Stimulated activated CD4-positive, alpha-beta T cell treated with anti-CD3 and anti-CD28 coated beads, Interleukin-1b, Interleukin-23, amount 100 ng/mL, for 24 hours (primary cell): ENCODE measurements at places on chromosomes 12 and 14.

DNA sequence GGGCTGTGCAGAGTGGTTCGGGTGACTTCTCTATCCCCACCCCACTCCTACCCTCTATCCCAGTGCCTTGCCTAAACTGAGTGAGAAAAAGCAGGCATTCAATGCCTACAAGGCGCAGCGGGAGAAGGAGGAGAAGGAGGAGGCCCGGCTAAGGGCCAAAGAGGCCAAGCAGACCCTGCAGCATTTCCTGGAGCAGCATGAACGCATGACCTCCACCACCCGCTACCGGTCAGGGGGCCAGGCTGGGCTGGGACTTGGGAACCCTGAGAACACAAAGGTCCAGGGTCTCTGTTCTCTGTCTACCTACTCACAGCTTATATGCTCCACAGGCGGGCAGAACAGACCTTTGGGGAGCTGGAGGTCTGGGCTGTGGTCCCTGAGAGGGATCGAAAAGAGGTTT lies 11.7 kb downstream of the PRPF40B start:
- no peak for DNase-seq

GRCh38 chr14:77102154-77102553 lies 4.1 kb downstream of the CIPC start:
- no peak for DNase-seq

DNA sequence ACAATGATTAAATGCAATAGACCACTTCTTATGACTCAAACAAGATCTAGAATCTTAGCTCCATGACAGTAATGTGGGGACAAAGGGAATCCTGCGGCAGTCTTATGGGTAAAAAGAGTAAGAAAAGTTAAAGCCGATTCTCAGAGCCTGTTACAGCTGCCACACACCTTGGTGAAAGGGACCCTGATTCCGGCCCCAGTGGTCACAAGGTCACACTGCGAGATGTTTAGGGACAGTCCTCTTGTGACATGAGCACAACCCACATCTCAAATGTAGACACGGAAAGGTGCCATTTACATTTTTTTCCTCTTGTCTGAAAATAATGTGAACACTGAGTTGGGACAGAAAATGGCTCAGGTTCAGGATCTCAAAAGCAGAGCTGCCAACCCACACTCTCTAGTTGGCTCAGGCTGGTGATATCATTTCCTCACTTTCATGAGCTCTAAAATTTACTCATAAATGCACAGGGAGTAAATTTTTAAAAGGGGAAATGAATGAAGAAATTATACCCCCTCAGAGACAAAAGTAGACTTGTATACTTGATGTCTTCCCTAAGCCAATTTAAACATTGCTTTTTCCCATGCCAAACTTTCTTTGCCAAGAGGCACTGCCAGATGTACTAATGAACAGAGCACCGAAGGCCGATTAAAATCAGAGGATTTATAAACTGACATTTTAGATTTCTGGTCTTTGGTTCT lies 113.1 kb upstream of the OVCH1 start:
- DNase-seq, result no peak

DNA sequence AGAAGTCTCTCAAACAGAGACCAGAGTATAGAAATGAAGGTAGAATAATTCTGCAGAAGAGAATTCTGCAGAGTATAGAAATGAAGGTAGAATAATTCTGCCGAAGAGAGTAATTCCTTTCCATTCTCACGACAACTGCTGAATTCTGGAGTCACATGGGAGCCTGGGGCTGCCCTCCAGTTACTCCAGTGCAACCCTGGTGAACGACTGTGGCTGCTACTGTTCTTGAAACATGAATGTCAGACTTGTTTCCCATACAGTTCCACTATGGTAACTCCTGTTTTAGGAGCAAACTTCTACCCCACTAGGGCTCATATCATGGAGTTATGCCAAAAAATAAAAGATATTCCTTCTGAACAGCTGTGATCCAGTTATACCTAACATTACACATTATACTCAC lies 164.4 kb downstream of the KICS2 start:
- no peak for DNase-seq

DNA sequence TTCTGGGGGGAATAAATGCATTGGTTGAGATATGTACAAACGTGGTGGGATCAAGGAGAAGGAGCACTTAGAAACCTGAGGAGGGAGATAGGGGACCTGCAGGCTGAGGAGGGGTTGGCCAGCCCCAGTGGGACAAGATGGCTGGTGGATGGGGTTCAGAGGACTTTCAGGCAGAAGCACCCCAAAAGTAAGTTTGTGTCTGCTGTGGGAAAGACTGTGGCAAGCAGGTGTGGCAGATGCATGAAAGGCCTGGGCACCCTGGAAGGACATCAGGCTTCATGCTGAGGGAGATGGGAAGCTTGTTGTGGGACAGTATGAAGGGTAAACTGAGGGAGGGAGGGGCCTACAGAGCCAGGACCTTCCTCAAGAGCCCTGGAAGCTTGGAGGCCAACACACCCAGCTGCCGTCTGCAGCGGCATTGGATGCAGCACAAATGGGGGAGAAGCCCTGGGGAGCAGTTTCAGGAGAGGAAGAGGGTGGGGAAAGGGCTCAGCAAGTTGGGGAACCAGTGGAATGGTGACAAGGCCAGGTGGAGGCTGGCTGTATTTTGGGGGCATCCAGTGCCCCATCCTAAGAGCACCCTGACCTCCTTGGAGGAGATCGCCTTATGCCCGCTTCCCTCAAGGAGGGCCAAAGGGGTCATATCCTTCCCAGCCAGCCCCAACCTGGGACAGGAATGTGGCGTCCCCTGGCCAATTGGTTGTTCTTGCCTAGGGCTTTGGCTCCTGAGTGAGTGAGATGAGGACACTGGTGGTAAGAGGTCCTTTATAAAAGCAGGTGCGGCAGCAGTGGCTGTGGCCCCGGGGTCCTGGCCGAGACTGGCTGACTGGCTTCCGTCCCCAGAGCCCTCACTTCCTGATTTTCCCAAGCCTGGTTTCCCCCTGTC lies 20.7 kb downstream of the NFKBIA start:
- no peak for DNase-seq

- DNase-seq, result no peak
Observed at GRCh38 chr12:28021704-28022103, 49.2 kb upstream of the PTHLH start.

DNA sequence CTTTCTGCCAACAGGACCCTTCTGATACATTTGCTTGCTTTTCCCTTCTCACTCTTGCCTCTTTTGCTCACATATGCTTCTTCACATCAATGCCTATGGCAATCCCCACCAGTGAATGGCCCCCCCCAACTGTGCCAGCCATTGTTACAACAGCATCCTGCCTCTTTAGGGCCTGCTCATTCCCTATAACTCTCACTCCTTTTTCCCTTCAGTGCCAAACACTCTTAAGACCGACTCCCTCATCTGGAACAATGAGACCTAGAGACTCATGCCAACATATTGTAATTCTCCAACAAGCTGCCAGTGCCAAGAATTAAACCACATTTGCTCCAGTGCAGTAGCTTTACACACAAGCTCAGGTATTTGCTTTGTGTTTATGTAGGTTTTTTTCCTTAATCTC lies 189.0 kb downstream of the SOX5 start:
- no peak for DNase-seq

- peak; percentile 88 for DNase-seq
Observed at GRCh38 chr14:69766984-69767368, at the start of gene SRSF5. Gene SRSF5, plus strand, starts transcription at chr14:69767142. Its CDS starts 1,015 bp downstream, at chr14:69768157.
